ENCODE measurements at places on chromosomes 3 and 15.

DNA sequence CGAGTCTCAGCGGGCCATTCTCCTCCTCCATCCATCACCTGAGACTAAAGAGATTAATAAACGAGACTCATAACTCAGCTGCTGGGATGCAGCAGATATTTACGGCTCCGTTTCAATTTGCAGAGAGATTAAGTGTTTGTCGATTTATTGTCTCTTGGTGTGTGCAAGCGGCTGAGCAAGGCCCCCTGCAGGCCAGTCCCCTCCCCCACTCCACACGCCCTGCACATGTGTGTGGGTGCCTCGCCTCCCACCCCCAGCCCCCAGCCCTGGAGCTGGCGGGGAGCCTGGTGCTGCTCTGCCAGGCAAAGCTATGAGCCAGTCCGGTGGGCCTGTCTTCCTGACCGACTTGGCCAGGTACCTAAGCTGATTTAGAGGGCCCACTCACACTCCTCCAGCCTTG is 63.0 kb downstream of the CYP11A1 start:
- DNase-seq = no peak

DNA sequence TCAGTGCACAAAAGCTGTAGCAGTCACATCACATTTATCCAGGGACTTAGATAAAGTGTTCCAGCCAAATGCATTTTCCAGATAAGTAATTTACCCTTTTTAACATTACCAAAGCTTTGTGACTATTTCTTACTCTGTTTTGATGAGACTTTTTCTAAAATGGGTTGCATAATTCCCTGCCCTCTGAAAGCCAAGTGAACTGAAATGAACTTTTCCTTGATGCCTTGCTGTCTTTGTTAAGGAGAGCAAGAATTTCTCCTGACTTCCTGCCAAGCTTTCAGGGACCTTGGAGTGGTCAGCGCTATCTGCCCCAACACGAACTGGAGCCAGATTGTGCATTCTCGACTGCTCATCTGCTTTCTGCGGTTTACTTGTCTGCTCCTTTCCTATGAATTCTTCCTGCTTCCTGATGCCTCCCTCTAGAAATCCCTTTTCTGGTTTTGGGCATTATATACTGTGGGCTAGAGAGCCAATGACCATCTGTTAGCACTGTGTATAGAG is 34.8 kb downstream of the EIF4E3 start:
- DNase-seq = peak; percentile 50

GRCh38 chr3:159123877-159124276 is 322.0 kb downstream of the MFSD1 start:
- no peak for DNase-seq

- no peak for DNase-seq
Measured at GRCh38 chr15:49645941-49646340, 25.1 kb downstream of the DTWD1 start.

DNA sequence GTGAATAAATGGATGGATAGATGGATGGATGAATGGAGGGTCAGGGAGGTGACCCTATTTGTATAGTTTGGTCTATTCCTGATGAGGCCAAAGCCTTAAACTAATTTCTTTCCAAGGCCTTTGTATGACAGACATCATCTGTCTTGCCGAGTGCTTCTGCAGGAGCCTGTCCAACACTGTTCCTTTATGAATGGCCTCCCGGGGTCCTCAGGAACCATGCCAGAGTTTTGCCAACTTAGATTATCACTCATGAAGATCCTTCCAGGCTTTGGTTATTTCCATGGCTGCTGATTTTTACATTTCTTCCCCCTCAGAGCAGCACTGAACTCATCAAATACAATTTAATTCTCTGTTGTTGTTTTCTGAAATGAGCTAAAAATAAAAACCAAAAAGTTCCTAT is 133.0 kb upstream of the SOX2 start:
- DNase-seq = no peak

- DNase-seq = no peak
Measured at GRCh38 chr15:57333487-57333886, 42.8 kb upstream of the CGNL1 start.

- DNase-seq = no peak
Measured at GRCh38 chr3:197960694-197961581, 921 bp downstream of the LMLN start.

DNA sequence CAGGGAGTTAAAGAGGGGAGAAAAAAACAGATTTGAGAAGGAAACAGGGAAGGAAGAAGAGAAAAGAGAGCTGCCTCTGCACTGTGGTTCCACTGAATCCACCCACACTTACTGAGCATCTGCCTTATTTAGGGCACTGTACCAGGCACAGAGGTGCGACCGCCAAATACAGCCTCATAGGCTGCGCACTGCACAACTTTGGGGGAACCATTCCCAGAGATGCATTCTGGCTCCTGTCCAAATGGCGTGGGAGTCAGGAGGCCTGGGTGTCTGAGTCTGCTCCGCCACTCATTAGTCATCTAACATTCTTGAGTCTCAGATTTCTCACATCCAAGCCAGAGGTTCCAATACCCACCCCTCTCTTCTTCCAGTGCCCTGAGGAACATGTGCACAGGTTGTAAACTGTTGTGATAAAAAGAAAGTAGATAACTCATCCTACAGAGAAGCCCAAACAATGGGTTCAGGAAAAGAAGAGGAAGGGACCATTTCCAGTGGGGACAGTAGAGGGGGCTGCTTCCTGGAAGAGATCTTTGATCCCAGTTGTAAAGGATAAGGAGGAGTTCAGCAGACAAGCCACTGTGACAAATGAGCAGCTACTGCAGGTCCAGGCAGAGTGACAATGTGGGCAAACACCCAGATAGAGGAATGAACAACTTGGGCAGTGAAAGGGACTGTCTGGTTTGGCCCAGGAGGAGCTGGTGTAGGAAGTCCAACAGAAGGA is 254.6 kb downstream of the UACA start:
- no peak for DNase-seq

GRCh38 chr3:118970819-118971218 is 63.8 kb downstream of the IGSF11 start:
- no peak for DNase-seq

DNA sequence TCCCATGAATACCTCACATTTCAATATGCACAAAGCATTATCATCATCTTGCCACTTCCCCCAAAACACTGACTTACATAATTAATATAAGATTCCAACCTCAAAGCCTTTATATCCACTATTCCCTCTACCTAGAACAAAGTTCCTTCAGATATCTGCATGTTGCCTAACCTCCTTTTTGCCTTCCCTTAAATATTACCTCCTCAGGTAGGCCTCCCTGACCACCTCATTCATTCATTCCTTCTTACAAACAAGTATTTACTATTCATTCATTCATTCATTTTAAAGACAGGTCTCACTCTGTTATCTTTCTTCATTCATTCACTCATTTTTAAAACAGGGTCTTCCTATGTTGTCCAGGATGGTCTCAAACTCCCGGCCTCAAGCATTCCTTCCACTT is 18.6 kb downstream of the DYNC1LI1 start:
- DNase-seq = no peak

Measured in ovary (tissue), 10 donors.